ENCODE measurements at places on chromosomes 6 and 20. TPM values are rescaled to one million over a fixed set of nuclear protein-coding genes. Genes with fewer than 3 reads are reported as not detected.

- no peak for DNase-seq
- no peaks in the 10 kb centered on the region for H3K27me3 ChIP-seq
- no peak overlapping the region for H3K4me3 ChIP-seq
- H3K36me3 ChIP-seq, result no peaks in the 10 kb centered on the region
These were observed 3.6 kb downstream of the GTSF1L start for GRCh38 chr20:43723186-43723585.

DNA sequence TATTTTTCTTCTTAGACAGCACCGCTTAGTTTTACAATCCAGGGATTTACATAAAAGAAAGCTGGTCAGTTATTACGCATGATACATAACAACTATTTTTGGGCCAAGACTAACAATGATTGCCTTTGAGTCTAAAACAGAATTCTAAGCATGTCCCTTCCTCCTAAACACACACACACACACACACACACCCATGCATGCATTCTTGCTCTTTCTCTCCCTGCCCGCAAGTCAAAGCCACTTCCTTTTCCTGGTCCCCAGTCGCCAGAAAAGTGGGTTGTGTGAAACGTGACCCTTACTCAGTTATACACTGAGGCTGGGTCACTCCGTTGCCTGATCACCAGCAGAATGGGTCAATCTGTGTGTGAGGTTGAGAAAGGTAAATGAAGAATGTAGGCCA lies 31.4 kb downstream of the FYN start:
- DNase-seq, result no peak
- no peaks in the 10 kb centered on the region for H3K36me3 ChIP-seq

- no peaks in the 10 kb centered on the region for H3K4me1 ChIP-seq
- H3K36me3 ChIP-seq, result no peaks in the 10 kb centered on the region
- H3K27me3 ChIP-seq, result peaks cover 100% of the 10 kb centered on the region
- no peak overlapping the region for H3K27ac ChIP-seq
- DNase-seq, result no peak
- H3K4me3 ChIP-seq, result no peak overlapping the region
These were observed 23.8 kb downstream of the TFAP2B start for GRCh38 chr6:50842446-50842845.

GRCh38 chr6:5172041-5172653 lies 87.0 kb downstream of the PPP1R3G start:
- no peaks in the 10 kb centered on the region for H3K36me3 ChIP-seq
- no peak overlapping the region for H3K4me3 ChIP-seq
- H3K4me1 ChIP-seq, result peaks cover 4% of the 10 kb centered on the region
- DNase-seq, result no peak
- no peak overlapping the region for H3K27ac ChIP-seq
- H3K27me3 ChIP-seq, result no peaks in the 10 kb centered on the region

DNA sequence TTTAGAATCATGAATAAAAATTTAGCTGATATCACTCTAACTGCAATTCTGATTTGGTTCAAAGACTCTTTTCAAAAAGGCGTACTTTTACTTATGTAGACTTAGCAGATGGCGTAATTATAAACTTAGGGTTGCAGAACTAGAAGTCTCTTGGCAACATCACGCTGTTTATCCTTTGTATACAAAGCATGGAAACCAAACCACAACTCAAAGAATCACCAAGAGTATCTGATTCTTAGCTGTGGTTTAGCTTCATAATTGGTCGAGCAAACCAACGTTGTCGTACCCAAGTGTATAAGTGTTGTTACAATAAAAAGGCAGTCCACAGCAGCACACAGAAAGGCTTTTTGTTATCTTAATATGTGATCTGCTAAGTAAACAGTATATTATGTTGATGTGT lies 18.2 kb downstream of the STMND1 start:
- no peak overlapping the region for H3K4me3 ChIP-seq
- H3K36me3 ChIP-seq, result no peaks in the 10 kb centered on the region
- DNase-seq, result no peak
- H3K4me1 ChIP-seq, result peaks cover 2% of the 10 kb centered on the region
- no peak overlapping the region for H3K27ac ChIP-seq

DNA sequence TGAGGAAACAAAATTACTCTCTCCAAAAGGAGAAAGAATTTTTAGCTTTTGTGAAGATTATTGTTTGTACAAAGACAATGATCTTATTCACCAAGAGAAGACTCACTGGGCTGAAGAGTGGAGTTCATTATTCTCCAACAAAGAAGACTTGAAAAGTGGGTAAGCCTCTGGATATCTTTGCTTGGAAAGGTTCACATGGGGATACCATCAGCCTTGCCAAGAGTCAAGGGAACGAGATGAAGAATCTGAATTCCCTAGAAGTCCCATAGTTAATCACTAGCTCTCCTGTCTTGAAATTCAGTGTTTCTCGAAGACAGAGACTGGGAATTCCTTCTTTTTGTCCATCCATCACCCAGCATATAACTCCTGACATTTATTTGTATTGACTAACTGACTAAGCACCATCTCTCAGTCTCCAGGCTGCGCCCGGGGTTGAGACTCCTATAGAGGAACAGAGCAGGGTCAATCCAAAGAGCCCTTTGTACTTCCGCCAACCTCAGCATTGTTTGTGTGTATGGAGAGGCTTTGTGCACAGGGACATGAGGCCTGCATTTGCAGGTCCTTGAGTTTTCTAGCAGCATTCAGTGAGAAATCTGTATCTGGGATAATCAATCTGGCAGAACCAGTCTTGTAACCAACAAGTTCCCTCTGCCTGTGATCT lies 461.9 kb downstream of the KIF16B start:
- DNase-seq, result no peak
- no peaks in the 10 kb centered on the region for H3K36me3 ChIP-seq
- H3K27me3 ChIP-seq, result no peaks in the 10 kb centered on the region
- no peak overlapping the region for H3K4me3 ChIP-seq
- peaks cover 6% of the 10 kb centered on the region for H3K4me1 ChIP-seq

- H3K36me3 ChIP-seq, result no peaks in the 10 kb centered on the region
- no peak overlapping the region for H3K4me3 ChIP-seq
- H3K27ac ChIP-seq, result no peak overlapping the region
- DNase-seq, result no peak
- peaks cover 10% of the 10 kb centered on the region for H3K4me1 ChIP-seq
- no peaks in the 10 kb centered on the region for H3K27me3 ChIP-seq
These were observed 231.7 kb downstream of the SIM1 start for GRCh38 chr6:100232781-100233573.

DNA sequence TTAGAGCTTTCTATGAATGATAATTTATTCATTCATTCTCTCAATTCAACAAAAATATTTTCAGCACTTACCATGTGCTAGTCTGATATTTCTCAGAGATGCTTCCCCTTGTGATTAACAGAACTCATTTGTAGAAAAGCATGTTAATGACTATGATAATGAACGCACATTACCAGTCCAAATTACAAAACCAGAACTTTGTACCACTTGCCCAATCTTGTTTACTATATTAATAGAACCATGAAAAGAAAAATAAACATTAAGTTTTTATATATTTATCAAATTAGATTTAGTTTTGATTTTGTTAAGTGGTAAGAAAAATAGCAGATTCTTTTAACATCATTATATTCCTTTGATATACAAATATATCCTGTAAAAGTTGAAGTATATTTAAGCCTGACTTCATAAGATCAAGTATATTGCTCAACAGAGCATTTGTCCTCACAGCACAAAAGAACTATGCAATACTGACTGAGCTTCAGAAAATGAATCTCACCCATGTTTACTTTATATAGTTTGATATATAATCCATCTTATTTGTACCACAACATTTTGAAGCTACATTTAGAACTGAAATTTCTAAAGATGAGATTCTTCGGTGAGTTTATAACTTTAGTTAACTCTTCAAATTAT lies 48.9 kb downstream of the TMEM244 start:
- no peaks in the 10 kb centered on the region for H3K36me3 ChIP-seq
- H3K4me1 ChIP-seq, result no peaks in the 10 kb centered on the region
- no peaks in the 10 kb centered on the region for H3K27me3 ChIP-seq

GRCh38 chr20:11544029-11544678 lies 373.5 kb upstream of the BTBD3 start:
- H3K36me3 ChIP-seq, result no peaks in the 10 kb centered on the region
- H3K4me3 ChIP-seq, result no peak overlapping the region
- H3K27me3 ChIP-seq, result peaks cover 8% of the 10 kb centered on the region
- H3K27ac ChIP-seq, result no peak overlapping the region

DNA sequence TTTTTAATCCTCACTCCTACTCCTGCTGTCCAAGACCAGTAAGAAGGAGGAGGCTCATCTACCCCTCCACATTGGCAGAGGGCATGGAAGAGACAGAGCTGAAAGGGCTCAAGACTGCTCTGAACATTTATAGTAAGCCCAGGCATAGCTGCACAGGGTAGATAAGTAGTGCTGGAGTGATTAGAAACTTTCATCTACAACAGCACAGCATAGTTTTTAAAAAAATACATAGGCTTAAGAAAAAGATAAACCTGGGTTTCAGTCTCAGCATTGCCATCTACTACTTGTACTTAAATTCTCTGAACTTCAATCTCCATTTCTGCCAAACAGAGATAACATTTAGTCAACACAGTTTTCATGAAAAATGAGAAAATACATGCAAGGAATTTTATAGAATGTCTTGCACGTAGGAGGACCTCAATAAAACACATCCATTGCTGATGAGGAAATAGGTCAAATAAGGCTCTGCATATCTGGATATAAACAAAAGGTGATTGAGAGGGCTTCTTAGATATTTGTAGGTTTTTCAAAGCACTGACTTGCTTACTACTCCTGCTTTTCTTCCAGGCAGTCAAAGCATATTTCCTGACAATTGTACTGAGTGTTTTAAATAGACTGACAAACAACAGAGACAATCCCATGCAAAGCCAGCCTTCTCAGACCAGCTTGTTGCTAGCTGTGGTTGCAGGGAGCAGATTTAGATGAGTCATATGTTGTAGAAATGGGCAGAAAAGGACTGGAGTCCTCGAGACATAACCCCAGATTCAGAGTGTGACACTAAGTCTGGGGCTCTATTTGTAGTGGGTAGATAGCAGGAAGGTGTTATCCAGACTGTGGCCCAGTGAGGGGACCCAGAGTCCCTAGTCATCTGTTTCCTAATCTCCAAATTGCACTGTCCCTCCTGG lies 107.4 kb upstream of the TAB2 start:
- no peaks in the 10 kb centered on the region for H3K36me3 ChIP-seq
- H3K4me1 ChIP-seq, result peaks cover 34% of the 10 kb centered on the region
- no peak overlapping the region for H3K27ac ChIP-seq
- no peak for DNase-seq
- no peak overlapping the region for H3K4me3 ChIP-seq
- H3K27me3 ChIP-seq, result no peaks in the 10 kb centered on the region

DNA sequence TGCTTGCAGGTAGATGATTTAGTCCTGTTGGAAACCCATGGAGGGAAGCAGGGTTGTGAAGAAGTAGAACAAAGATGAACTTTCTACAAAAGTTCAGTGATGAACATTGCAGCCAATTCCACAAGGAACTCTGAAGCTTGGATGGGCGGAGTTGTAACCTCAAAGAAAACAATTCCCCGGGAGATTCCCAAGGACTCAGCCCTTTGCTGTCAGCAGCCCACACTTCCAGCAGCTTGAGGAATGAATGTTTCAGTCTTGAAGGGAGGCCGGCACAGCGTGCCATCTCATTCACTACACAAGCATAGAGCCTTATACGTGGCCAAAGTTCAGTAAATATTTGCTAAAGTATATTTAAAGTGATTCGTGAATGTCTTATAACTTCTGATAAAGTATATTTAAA lies 269.4 kb downstream of the NKAIN2 start:
- H3K27me3 ChIP-seq, result no peaks in the 10 kb centered on the region
- no peak for DNase-seq
- H3K4me3 ChIP-seq, result no peak overlapping the region
- no peak overlapping the region for H3K27ac ChIP-seq
- H3K4me1 ChIP-seq, result no peaks in the 10 kb centered on the region
- no peaks in the 10 kb centered on the region for H3K36me3 ChIP-seq

DNA sequence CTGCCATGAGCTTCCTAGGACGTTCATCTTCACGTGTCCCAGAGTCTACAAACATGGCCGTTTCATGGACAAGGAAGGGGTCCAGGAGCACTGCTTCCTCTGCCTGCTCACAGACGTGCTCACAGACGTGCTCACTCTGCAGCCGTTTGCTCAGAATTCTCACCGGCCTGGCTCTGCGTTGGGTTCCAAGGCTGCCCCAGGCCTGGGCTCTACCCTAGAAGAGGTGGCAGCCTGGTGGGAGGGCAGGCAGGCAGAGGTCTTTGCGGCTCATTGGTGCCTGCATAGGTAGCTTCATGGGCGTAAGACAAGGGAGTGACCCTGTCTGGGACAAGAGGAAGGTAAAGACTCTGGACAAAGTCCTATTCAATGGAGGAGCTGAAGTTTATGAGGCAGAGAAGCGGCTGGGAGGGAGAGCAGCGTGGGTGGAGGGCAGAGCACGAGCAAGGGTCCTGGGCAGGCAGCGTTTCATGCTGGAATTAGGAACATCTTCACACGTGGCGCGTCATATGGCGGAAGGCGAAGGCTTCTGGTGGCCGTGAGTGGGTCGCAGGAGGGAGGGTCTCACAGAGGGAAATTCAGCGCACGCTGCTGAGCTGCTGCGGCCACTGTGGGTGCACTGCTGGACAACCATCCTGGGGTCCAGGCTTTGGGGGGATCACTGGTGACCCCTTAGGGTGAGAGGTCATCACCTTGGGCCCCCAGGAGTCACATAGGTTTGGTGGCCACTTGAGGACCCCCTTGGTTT lies 138.2 kb downstream of the PHACTR3 start:
- peaks cover 20% of the 10 kb centered on the region for H3K27me3 ChIP-seq
- no peak overlapping the region for H3K4me3 ChIP-seq
- no peaks in the 10 kb centered on the region for H3K4me1 ChIP-seq
- no peak for DNase-seq
- no peaks in the 10 kb centered on the region for H3K36me3 ChIP-seq

- no peak for DNase-seq
- H3K27me3 ChIP-seq, result no peaks in the 10 kb centered on the region
- no peak overlapping the region for H3K27ac ChIP-seq
- no peak overlapping the region for H3K4me3 ChIP-seq
- H3K4me1 ChIP-seq, result no peaks in the 10 kb centered on the region
These were observed 77.9 kb upstream of the CITED2 start for GRCh38 chr6:139452148-139452876.

- no peak for DNase-seq
- H3K4me1 ChIP-seq, result no peaks in the 10 kb centered on the region
- H3K4me3 ChIP-seq, result no peak overlapping the region
- H3K27me3 ChIP-seq, result peaks cover 4% of the 10 kb centered on the region
- no peak overlapping the region for H3K27ac ChIP-seq
These were observed 482.3 kb upstream of the MANEA start for GRCh38 chr6:95094751-95095663.

TCP11 gene
- 0.75 TPM for total RNA-seq

SHLD1 gene
- total RNA-seq, result 2.2 TPM

LIN28B gene
- not detected for total RNA-seq

BIRC7 gene
- not detected for total RNA-seq

SMOC2 gene
- 45.8 TPM for total RNA-seq

Data from esophagus muscularis mucosa (tissue), 4 donors.